CD4-positive, alpha-beta memory T cell (primary cell): ENCODE measurements at places on chromosomes 1 and 21.
A peak's percentile ranks its signal among the peaks of the same experiment; 100 is the strongest.

DNA sequence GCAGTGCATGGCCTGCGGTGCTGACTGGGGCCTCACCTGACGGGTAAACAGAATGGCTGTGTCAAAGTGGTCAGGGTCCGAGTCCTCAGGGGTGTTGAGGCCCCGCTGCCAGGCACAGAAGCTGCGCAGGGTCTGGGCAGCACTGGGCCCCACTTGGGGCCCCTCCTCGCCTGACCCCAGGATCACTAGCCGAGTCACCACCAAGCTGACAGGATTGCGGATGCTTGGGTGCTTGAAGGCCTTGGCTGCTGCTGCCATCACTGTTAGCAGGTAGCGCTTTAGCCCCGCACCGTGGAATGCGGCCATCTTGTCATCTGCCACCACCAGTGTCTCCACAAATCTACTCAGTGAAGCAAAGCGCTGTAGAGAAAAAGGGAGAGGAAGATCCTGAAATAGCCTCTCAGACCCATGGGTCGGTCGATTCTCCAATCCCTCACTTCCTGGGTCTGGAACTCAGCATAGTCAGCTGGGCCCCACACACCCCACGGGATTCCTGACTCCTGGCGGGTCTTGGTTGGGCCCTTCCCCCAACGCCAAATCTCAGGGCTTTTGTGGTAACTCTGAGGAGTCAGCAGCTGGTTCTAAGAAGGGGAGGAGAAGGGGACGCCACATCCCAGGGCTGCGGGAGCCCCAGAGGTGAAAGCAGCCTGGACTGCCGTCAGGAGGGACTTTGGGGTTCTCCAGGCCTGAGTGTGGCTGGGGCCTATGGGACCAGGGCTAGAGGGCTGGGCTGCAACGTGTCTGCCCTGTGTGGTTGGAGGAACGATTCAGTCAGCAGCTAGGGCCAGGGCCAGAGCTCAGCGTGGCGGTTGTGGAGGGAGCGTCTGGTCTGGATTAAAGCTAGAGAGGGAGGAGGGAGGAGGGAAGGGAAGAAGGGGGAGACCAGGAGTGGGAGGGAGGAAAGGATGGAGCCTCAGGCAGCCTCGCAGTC is 2.1 kb downstream of the ADAMTS4 start:
- H3K36me3 ChIP-seq: no peaks in the 10 kb centered on the region
- H3K4me3 ChIP-seq: no peak overlapping the region
- no peaks in the 10 kb centered on the region for H3K27me3 ChIP-seq
- peaks cover 41% of the 10 kb centered on the region for H3K4me1 ChIP-seq
- no peak for DNase-seq

DNA sequence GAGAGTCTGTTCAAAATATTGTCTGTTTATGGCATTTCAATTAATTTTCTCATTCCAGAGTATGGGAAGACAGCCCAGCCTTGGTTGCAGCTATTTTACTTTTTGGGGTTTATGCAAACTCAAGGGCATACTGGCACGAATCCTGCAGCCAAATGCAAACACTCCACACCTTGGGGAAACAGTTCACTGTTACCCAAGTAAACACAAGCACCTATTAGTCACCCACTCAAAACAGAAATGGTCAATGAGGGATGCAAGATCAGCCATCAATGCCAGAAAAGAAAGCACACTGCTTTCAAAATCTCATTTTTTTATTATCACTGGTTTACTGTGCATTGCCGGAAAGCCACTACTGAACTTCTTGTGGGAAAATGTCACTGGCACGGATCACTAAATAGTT is 170.6 kb downstream of the RUNX1 start:
- H3K27ac ChIP-seq: no peak overlapping the region
- H3K4me1 ChIP-seq: peaks cover 22% of the 10 kb centered on the region
- no peak for DNase-seq
- peaks cover 31% of the 10 kb centered on the region for H3K36me3 ChIP-seq
- no peak overlapping the region for H3K4me3 ChIP-seq
- no peaks in the 10 kb centered on the region for H3K27me3 ChIP-seq

- H3K27ac ChIP-seq: no peak overlapping the region
- H3K27me3 ChIP-seq: no peaks in the 10 kb centered on the region
- H3K4me3 ChIP-seq: no peak overlapping the region
- no peaks in the 10 kb centered on the region for H3K4me1 ChIP-seq
Observed at GRCh38 chr1:202531472-202531811, 178.8 kb downstream of the SYT2 start.

DNA sequence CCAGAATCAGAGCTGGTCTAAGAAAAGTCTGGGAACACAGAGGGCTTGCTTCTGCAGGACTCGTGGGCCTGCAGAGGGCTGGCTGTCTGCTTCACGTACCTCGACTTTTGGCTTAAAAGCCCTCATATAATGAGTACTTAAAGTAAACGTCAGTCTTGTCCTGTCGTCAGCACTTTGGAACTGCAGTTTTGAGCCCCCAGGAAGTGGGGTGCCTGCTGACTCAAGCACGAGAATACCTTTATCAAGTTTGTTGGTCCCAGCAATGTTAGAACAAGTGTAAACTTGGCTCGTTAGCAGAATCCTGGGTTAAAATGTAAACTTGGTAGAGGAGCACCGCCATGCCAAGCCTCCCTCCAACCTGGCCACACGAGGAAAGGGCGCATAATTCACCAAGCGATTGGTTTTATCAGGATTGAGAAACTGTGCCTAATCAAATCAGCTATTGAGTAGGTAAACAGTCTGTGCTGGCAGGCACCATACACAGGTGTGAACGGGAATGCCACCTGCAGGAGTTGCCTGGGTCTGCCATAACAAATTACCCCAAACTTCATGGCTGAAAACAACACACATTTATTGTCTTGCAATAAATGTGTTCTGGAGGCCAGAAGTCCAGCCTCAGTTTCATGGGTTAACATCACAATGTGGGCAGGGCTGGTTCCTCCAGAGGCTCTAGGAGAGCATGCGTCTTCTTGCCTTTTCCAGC is 45.0 kb upstream of the FHAD1 start:
- DNase-seq: no peak
- no peaks in the 10 kb centered on the region for H3K36me3 ChIP-seq
- no peaks in the 10 kb centered on the region for H3K27me3 ChIP-seq
- H3K4me1 ChIP-seq: no peaks in the 10 kb centered on the region
- no peak overlapping the region for H3K4me3 ChIP-seq
- H3K27ac ChIP-seq: no peak overlapping the region

DNA sequence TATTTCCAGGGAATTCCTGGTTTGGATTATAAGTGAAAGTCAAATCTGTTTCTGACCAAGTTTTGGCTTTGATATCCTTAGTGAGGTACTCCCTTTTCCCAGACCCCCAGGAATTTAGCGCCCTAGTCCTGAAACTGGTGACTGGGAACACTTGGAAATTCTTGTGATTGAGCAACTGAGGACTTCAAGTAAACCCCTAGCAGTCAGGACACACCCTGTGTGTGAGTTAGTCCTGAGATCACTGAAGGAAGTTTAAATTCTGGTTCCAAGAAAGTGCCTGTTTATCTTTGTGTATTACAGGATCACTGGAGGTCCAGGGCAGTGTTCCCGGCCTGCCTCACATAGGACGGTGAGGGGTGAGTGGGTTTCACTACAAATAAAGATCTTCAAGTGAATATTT is 95.1 kb upstream of the F3 start:
- no peak for DNase-seq
- H3K4me3 ChIP-seq: no peak overlapping the region
- no peaks in the 10 kb centered on the region for H3K36me3 ChIP-seq
- no peak overlapping the region for H3K27ac ChIP-seq
- H3K27me3 ChIP-seq: no peaks in the 10 kb centered on the region

DNA sequence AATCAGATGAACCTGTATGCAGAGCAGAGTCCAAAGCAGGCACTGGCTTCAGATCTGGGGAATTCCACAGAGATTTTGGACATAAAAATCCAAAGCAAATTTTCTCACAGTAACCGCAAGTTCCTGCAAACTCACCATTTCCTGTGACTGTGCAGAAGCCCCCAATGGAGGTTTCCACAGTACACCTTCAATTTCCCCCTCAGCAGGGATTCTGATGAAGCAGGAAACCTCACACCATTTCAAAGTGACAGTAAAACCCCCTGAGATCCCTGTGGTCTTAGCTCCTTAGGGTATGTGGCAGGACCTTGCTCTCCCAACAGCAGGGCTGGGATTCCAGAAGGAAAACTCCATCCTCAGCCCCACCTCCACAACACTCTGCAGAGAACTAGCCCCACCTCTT is 6.0 kb upstream of the TGFBR3 start:
- H3K36me3 ChIP-seq: no peaks in the 10 kb centered on the region
- peaks cover 15% of the 10 kb centered on the region for H3K4me1 ChIP-seq
- DNase-seq: no peak
- no peak overlapping the region for H3K4me3 ChIP-seq
- no peak overlapping the region for H3K27ac ChIP-seq

- no peaks in the 10 kb centered on the region for H3K36me3 ChIP-seq
- peaks cover 64% of the 10 kb centered on the region for H3K4me1 ChIP-seq
- peak; percentile 57 for DNase-seq
- no peaks in the 10 kb centered on the region for H3K27me3 ChIP-seq
- H3K4me3 ChIP-seq: no peak overlapping the region
- peak overlapping the region; percentile 8 for H3K27ac ChIP-seq
Observed at GRCh38 chr1:113874012-113874879, 2.7 kb upstream of the PTPN22 start.

- H3K4me3 ChIP-seq: no peak overlapping the region
- no peaks in the 10 kb centered on the region for H3K4me1 ChIP-seq
- no peaks in the 10 kb centered on the region for H3K36me3 ChIP-seq
- DNase-seq: no peak
- H3K27me3 ChIP-seq: no peaks in the 10 kb centered on the region
- no peak overlapping the region for H3K27ac ChIP-seq
Observed at GRCh38 chr21:39124681-39125251, 58.5 kb downstream of the PSMG1 start.

DNA sequence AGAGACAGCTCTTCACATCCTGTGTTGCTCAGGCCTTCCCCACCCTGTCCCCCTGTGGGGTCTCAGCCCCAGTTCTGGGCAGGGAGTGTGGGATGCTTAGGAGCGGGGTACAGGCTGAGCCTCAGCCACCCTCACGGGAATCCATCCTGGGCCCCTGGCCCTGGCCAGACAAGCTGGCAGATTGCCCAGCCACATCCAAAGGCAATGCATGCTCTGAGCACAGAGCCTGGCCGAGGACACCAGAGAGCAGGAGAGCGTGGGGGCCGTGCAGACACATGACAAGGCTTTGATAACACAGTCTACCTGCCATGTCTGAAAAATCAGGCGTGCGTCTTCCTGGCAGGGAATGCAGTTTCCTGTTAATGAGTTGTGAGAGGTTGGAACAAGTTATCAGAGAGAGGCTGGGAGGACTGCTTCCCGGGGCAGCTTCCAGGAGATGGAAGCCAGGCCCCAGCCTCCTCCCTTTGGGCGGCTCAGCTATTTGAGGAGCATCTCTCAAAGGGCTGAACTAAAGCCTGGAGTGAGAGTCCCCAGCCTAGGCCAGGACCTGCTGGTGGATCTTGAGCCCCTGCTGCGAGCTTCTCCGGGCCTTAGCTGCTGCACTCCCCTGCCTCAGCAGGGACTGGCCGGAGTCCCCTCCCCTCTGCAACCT is 72.2 kb upstream of the SELENON start:
- H3K4me1 ChIP-seq: peaks cover 30% of the 10 kb centered on the region
- no peaks in the 10 kb centered on the region for H3K27me3 ChIP-seq
- H3K36me3 ChIP-seq: no peaks in the 10 kb centered on the region
- no peak for DNase-seq
- no peak overlapping the region for H3K4me3 ChIP-seq

GRCh38 chr1:190578526-190578925 is 100.9 kb upstream of the BRINP3 start:
- H3K4me1 ChIP-seq: no peaks in the 10 kb centered on the region
- no peaks in the 10 kb centered on the region for H3K27me3 ChIP-seq
- DNase-seq: no peak
- no peaks in the 10 kb centered on the region for H3K36me3 ChIP-seq

GRCh38 chr1:9355503-9355902 is 62.8 kb downstream of the SPSB1 start:
- DNase-seq: no peak
- no peak overlapping the region for H3K4me3 ChIP-seq
- H3K4me1 ChIP-seq: no peaks in the 10 kb centered on the region
- no peaks in the 10 kb centered on the region for H3K27me3 ChIP-seq
- H3K27ac ChIP-seq: no peak overlapping the region
- no peaks in the 10 kb centered on the region for H3K36me3 ChIP-seq

DNA sequence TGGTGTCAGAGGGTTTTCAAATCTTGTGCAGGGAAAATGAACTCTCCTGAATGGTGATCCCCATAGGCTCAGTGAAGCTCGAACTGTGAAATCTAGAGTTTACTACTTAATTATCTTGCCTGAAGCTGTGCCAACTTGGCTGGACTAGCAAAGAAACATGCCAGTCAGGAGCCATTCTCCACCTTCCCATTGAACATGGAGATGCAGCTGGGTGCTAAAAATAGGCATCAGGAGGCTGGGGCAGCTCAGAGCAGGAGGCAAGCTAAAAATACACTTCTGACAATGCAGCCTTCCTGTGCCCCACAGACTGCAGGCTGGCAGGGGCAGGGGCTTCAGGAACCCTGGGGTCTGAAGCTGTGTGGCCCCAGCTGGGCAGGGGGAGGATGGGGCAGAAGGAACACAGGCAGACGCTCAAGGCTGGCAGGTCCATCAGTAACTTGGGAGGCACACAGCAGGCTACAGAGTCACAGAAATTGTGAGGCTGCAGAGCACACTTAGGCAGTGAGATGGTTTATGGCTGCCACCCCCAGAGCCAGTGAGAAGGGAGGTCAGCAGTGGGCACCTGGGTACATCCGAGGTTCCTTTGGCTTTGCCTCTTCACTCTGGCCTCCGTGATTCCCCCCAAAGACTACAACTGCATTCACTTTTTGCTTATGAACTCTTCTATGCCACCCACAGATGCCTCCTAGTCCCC is 155.4 kb upstream of the KCND3 start:
- H3K27me3 ChIP-seq: peaks cover 7% of the 10 kb centered on the region
- no peak overlapping the region for H3K27ac ChIP-seq
- no peaks in the 10 kb centered on the region for H3K36me3 ChIP-seq
- no peak overlapping the region for H3K4me3 ChIP-seq
- no peaks in the 10 kb centered on the region for H3K4me1 ChIP-seq

DNA sequence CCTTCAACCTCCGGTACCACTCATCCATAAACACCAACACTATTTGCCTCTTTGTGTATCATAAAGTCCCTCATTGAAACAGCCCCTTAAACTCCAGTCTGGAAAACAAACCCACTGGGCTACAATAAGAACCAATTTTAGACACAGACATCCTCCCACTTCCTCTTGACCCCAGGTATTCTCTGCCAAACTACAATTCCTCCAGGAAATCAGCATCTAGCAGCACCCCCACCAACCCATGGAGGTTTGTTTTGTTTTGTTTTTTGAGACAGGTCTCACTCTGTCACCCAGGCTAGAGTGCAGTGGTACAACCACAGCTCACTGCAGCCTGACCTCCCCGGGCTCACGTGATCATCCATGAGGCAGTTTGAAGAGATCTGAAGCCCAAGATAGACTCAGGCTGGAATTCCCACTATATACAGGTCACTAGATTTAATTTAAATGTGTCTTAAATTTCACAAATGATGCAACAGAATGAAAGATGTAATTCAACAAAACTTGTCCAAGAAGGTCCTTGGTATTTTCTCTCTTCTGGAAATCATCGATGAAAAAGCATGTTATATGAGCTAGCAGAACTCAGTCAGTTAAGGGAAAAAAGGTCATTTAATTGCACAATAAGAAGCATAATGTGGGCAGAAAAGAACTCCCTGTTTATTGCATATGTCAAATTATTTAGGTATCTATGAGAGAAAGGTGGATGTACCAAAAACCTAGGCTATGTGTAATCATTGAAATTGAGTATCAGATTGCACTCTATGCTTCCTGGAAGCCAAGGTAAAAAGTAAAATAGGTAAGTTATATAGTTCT is 30.3 kb downstream of the TCP10L start:
- H3K27ac ChIP-seq: no peak overlapping the region
- no peak for DNase-seq
- no peaks in the 10 kb centered on the region for H3K36me3 ChIP-seq
- H3K27me3 ChIP-seq: no peaks in the 10 kb centered on the region
- H3K4me3 ChIP-seq: no peak overlapping the region
